NCI-H748 treated with DMSO at 0.1 percent for 48 hours (cell line): ENCODE measurements at places on chromosomes 7 and 10.

GRCh38 chr7:130463553-130464434 is 23.0 kb upstream of the CEP41 start:
- DNase-seq, result no peak

DNA sequence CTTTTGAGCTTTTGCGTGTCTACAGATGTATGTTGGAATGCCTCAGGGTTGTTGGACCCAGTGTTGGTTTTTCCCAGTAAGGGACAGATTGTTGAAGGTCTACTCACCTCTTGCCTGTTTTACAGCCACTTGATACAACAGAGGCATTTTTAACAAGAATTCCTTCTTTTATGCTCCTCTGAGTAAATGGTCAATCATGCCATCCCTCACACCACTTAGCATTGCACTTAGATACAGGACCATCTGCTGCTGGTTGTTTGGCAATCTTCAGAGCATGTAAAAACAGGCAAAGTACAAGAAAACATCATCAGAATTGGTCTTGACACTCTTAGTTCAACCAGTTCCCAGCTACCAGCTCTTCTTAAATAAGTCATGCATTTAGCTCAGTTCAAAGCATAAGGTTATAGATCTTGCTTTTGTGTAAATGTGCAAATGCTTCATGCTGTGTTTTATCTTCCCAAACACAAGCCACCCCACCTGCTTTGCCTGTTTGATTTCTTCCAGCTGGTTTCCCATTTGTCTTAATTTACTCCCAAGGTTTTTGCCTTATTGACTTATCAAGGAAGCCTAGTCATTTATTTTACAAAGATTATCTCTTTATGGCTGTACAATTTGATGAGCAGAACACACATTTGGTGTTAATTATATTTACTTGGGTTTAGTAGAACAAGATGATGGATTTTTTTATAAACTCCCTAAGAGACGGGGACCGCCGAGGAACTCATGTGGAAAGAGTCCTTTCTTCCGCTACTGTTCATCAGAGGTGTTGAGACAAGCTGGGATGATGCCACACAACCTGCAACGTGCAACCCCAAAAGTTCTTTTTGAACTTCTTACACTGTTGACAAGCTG is 136.6 kb downstream of the AHR start:
- DNase-seq, result no peak

GRCh38 chr7:37068038-37068437 is 343.7 kb upstream of the AOAH start:
- no peak for DNase-seq

DNA sequence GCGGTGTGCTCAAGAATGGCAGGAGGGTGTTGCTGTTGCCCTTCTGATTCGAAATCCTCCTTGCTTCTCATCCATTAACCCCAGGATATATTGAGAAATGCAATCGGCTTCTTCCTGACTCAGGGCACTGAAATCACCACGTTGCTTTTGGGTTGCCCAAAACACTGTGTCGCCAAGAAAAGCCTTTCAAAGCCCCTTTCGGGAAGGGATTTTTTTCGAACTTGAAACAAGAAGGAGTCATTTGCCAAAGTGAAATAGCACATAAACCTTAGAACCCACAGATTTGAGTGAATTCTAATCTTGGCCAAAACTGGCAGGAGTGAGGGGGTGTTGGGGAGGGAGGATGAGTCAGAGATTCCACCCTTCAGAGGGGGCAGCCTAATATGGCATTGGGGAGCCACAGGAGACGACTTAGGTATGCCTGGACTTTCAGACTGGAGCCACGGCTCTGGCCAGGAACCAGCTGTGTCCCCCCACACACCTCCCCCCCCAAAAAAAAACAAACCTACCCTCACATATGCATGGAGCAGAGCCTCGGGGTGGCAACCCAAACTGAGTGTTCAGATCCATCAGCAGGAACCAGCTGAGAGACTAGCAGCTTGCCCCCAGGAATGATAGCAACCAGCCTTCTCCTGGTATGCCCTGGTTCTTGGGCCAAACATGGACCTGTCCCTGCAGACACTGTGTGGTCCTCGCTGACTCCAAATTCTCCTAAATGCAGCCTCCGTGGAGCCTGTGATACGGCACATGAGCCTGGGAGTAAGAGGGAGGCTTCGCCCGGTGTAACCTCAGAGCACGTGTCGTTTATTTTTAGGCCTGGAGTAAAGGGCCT is 138.4 kb downstream of the FGFR2 start:
- no peak for DNase-seq

GRCh38 chr7:1531263-1531978 is 919 bp downstream of the MAFK start:
- DNase-seq, result no peak

DNA sequence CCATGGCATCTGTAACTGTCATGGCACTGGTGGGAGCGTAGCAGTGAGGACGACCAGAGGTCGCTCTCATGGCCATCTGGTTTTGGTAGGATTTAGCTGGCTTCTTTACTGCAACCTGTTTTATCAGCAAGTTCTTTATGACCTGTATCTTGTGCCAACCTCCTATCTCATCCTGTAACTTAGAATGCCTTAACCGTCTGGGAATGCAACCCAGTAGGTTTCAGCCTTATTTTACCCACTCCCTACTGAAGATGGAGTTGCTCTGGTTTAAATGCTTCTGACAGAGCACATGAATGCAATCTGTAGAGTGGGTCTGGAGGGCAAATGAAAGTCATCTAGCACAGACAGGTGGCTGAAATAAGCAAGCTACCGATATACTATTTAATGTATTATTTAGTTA is 55.3 kb upstream of the OPN4 start:
- DNase-seq, result no peak

- no peak for DNase-seq
These were observed 59.6 kb downstream of the ZNF277 start for GRCh38 chr7:112266141-112266540.

DNA sequence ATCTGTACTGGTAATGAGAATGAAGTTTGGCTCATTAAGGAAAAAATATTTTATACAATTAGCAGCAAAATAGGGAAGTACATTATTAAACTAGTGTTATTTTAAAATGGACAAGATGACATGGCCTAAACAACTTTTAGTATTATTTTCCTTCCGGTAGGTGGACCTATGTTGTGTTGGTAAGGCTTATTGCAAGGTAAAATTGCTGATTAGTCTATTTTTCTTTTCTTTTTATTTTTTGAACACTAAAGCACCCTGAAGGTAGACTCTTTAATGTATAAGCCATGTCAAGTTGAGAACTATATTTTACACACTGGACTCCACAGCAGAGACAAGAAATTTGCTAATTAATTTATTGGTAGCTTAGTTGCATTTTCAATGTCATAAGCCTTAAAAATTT is 239.5 kb upstream of the POT1 start:
- DNase-seq, result no peak

GRCh38 chr7:8380130-8380529 is 53.3 kb upstream of the NXPH1 start:
- no peak for DNase-seq

DNA sequence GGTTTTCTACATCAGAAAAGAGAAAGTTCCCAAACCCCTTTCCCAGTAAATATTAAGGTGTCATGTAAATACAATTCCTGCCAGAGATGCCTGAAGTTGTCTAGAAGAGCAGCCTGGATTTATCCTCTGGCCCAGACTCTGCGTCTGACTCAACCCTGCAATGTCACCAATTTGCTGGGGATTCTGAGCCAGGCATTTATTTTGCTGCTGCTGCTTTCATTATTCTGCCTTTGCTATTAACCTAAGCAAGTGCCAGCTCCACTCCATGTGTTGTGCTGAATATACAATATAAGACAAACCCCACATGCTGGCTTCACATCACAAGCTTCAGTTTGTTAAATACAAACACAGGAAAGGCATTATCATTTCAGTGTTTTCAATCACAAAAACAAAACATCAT is 59.1 kb downstream of the ELAPOR2 start:
- DNase-seq, result no peak

DNA sequence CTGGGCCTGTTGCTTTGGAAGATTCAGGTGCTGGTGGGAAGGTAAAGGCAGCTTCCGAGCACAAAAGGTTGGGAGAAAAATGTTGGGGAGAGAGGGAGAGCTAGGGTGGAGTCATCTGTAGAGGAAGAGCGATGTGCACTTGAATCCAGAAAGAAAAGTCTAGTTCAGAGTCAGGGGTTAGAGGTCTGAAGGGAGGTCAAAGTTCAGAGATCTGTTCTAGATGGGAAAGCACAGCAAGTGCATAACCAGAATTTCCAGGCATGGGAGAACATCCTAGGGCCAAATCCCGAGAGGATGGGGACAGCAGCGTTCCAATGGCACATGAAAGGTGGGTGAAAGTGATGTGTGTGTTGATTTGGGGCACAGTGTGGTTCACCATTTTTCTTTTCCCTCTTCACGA is 51.5 kb upstream of the MKLN1 start:
- DNase-seq, result no peak

DNA sequence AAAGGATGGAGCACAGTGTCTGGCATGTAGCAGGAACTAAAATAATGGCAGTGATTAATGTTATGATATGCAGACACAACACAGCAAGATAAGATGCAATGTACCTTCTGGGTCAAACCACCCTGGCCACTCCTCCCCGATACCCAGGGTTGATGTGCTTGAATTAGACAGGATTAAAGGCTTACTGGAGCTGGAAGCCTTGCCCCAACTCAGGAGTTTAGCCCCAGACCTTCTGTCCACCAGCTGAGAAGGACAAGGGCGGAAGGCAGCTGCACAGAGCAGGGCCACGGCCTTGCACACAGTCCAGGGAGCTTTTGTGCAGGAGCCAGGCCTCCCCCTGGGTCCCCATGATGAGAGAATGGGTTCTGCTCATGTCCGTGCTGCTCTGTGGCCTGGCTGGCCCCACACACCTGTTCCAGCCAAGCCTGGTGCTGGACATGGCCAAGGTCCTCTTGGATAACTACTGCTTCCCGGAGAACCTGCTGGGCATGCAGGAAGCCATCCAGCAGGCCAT is at the start of gene RBP3:
Gene RBP3, plus strand, starts transcription at position 226 of the 514 bp plus-strand sequence. Its CDS starts 122 bp downstream, at position 348.
- DNase-seq, result no peak

DNA sequence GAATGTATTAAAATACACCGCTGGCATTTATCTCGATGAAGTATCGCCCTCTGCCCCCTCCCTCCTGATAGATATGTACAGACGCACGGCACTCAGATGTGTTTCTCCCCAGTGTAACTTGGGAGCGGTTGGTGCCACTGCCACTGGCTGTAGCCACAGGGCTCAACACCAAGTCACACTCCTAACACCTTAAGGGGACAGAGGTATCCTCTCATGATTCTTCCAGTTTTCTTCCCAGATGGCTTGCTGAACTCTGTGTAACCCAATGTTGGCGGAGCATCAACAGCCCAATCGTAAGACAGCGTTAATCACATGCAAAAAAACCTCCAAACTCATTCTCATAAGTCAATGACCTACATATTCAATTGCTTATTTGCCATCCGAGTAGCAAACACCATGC is 35.5 kb downstream of the CTBP2 start:
- no peak for DNase-seq
